CD4-positive, alpha-beta T cell treated with Interleukin-15 for 4 hours (primary cell): ENCODE measurements at places on chromosomes 1 and 21.

GRCh38 chr1:198072177-198072576 is 84.6 kb upstream of the NEK7 start:
- no peak for DNase-seq

DNA sequence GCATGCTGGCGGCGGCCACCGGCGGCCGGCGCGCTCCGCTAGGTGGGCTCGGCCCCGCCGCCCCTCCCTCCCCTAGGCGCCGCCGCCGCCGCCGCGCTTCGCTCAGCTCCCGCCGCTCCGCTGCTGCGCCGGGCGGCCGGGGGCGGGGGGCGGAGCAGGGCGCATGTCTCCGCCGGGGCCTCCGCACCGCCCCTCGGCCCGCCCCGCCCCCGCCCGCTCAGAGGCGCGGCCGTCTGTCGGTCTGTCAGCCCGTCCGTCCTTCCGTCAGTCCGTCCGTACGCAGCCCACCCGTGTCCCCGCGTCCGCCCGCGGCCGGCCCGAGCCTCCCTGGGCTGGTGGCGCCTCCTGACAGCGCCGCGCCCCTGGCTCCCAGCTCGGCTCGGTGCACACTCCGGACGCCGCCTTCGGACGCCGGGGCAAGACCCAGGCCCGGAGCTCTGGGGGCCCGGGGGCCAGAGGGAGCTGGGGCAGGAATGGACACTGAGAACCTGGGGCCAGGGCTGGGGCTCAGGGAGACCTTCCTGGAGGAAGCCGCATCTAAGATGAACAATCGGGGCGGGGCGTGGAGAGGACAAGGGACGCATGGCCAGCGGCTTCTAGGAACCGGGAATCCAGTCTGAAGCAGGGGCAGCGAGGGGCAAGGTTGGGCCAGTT is at the start of gene GPR153:
GPR153 (minus strand) TSS at position 138 of the 654 bp plus-strand sequence. CDS start 6,193 bp downstream, outside the sequence.
- DNase-seq, result peak; percentile 23

DNA sequence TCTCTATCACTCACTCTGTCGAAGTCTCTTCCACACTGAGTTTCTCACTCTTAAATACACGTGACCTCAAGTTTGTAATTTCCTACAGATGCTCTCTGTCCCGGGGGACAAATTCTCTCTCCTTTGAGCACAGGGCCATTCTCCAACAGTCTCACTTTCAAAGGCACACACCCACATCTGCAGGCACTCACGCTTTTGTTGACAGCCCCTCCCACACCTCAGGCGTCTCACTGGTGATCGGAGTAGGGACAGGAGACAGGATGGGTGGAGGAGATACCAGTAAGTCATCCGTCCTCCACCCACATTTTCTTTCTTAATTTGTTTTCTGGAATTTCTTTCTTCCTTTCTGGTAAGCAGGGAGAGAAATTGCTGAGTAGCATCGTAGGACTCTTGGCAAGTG is 40.6 kb upstream of the GREM2 start:
- DNase-seq, result peak; percentile 12

DNA sequence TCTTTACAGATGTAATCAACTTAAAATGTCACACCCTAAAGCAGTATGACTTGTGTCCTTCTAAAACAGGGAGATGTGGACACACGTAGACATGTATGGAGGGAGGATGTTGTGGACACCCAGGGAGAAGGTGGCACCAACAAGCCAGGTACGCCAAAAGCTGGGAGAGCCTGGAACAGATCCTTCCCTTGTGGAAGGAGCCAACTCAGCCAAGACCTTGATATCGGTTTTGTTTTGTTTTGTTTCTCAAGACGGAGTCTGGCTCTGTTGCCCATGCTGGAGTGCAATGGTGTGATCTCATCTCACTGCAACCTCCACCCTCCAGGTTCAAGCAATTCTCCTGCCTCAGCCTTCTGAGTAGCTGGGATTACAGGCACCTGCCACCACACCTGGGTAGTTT is 45.6 kb downstream of the CHAF1B start:
- no peak for DNase-seq

DNA sequence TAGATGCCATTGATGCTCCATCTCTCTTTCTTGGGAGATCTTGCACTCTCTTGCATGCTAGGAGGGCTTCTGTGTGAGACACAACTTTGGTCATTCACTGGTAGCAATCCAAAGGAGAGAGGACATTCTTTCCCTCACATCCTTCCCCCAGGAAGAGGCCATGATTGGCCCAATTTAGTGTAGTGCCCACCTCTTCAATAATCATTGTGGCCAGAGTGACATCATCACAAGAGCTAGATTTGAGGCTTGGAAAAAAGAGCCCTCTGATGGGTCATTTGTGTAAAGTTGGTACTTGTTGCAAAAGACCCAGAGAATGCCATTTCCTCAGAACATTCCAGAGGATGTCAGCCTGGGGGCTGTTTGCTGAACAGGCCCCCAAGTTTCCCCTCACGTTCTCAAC is 30.2 kb downstream of the S100A6 start:
- no peak for DNase-seq

GRCh38 chr1:228346731-228347130 is 59.9 kb downstream of the TRIM11 start:
- no peak for DNase-seq

- no peak for DNase-seq
These were observed 441.7 kb downstream of the PRDM2 start for GRCh38 chr1:14141656-14142055.

DNA sequence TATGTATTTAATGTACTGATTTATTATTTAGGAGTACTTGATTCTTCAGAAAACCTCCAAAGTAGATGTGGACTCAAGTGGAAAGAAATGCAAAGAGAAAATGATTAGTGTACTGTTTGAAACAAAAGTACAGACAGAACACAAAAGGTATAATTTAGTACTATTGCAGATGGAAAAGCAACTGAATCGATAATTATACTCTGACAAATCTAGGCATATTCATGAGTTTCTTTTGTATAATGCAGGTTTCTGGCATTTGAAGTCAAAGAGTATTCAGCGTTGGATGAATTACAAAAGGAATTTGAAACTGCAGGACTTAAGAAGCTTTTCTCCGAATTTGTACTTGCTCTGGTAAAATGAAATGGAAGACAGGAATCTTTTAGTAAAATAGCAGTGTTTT is 12.5 kb downstream of the RWDD3 start:
- no peak for DNase-seq

GRCh38 chr1:22121421-22121911 is 21.4 kb downstream of the WNT4 start:
- no peak for DNase-seq
